Cardiac muscle cell (in vitro differentiated cells and primary cell): ENCODE measurements at places on chromosomes 1 and 21. TPM values are rescaled to one million over a fixed set of nuclear protein-coding genes. Genes with fewer than 3 reads are reported as not detected.

Gene HMCN1
- 4.9 and 12.5 TPM in 2 replicates for polyA plus RNA-seq

Gene PERM1
- polyA plus RNA-seq: 0.71 and 0.77 TPM in 2 replicates

Gene RGSL1
- polyA plus RNA-seq: not detected in 2 replicates

Gene SIM2
- 0.05 and 0.31 TPM in 2 replicates for polyA plus RNA-seq

Gene KIRREL1
- 8.2 and 10.6 TPM in 2 replicates for polyA plus RNA-seq

Gene UBASH3A
- polyA plus RNA-seq: not detected in 2 replicates

Gene SPSB1
- polyA plus RNA-seq: 3.2 and 4.6 TPM in 2 replicates

Gene PTAFR
- polyA plus RNA-seq: not detected in 2 replicates

Gene PLA2G2D
- not detected in 2 replicates for polyA plus RNA-seq

Gene FAM43B
- polyA plus RNA-seq: 3.7 and 7.6 TPM in 2 replicates

Gene TRIM67
- not detected in 2 replicates for polyA plus RNA-seq

Gene RNF186
- polyA plus RNA-seq: not detected in 2 replicates

Gene ESRRG
- polyA plus RNA-seq: 41.5 and 53.3 TPM in 2 replicates

Gene ERICH3
- polyA plus RNA-seq: not detected in 2 replicates

Gene DDR2
- polyA plus RNA-seq: 0.21 and 1.3 TPM in 2 replicates

Gene GPR161
- polyA plus RNA-seq: 27.6 and 29.7 TPM in 2 replicates

Gene TSPEAR
- 3.4 and 5.3 TPM in 2 replicates for polyA plus RNA-seq

Gene FNBP1L
- polyA plus RNA-seq: 12.3 TPM in 2 replicates

Gene SLAMF9
- not detected in 2 replicates for polyA plus RNA-seq

Gene FCRL5
- not detected in 2 replicates for polyA plus RNA-seq

Gene CDK11A
- polyA plus RNA-seq: 12.4 and 16.6 TPM in 2 replicates

Gene FAAH
- polyA plus RNA-seq: 18.7 and 20.2 TPM in 2 replicates

Gene HFM1
- 1.8 and 6.0 TPM in 2 replicates for polyA plus RNA-seq

Gene AMY1B
- polyA plus RNA-seq: not detected in 2 replicates

Gene CAP1
- polyA plus RNA-seq: 92.3 and 92.8 TPM in 2 replicates

Gene CHIA
- polyA plus RNA-seq: not detected in 2 replicates

Gene HJV
- not detected in 2 replicates for polyA plus RNA-seq

Gene PODN
- 2.6 and 2.8 TPM in 2 replicates for polyA plus RNA-seq

Gene UBXN10
- 0.79 and 1.3 TPM in 2 replicates for polyA plus RNA-seq

Gene HCRTR1
- polyA plus RNA-seq: not detected in 2 replicates

Gene CD48
- polyA plus RNA-seq: 0.26 TPM in 1 of 2 replicates, not detected in the other

Gene ARHGEF10L
- 30.8 and 32.3 TPM in 2 replicates for polyA plus RNA-seq

Gene RIMKLA
- 16.3 and 21.8 TPM in 2 replicates for polyA plus RNA-seq
